ENCODE measurements at places on chromosomes 3 and 15.

DNA sequence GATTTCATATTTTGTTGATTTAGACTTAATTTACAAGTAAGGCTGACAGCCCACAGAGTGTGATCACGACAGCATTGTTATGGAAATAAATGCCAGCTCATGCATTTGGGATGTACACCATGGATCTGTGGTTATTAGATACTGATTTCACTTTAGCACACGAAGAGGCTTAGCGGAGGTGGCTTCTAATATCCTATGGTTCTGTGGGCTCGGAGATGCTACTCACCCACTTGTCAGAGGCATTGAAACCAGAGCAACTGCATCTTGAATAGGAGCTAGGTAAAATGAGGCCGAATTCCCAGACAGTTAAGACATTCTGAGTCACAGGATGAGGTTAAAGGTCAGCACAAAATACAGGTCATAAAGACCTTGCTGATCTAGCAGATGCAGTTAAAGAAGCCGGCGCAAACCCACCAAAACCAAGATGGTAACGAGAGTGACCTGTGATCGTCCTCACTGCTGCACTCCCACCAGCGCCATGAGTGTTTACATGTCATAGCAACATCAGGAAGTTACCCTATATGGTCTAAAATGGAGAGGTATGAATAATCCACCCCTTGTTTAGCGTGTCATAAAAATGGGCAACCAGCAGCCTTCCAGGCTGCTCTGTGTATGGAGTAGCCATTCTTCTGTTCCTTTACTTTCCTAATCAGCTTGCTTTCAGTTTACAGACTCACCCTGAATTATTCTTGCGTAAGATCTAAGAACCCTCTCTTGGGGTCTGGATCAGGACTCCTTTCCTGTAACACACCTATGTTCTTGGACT, 117.5 kb downstream of the PGPEP1L start:
- DNase-seq, result no peak

GRCh38 chr3:51441282-51442030, 50.4 kb downstream of the RBM15B start:
- peak; percentile 21 for DNase-seq

DNA sequence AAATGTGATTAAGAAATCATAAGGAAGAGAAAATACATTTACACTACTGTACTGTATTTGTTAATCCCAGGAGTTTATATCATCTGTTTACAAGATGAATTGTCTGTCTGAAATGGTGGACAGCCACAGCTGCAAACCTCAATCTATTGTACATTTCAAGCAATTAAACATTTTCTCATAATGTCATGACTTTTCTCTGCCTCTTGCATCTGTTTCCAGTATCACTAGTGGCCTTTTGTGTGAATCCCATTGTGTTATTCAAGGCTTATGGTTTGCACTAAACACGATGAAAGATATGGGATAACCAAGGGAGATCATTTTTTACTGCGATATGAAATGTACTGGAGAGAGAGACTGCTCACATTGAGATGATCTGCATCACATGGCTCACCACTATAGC, 200.2 kb upstream of the LRRN1 start:
- no peak for DNase-seq

DNA sequence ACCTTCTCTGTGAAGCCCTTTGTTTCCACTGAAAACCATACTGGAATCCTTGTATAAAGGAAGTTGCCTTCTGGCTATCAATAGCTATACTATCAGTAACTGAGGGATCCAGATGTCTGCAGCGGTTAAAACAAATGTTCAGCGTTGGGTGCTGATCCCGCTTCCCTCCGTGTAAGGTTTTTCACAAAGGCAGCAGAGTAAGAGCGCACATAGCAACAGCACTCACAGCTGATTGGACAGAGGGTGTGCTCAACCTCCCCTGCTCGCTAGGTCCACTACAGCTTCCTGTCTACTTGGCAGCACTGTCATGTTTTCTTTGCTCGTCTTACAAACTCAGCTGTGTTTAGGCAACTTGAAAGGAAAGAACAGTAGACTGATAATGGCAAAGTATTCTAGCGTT, 27.3 kb downstream of the ATOSA start:
- DNase-seq, result no peak

DNA sequence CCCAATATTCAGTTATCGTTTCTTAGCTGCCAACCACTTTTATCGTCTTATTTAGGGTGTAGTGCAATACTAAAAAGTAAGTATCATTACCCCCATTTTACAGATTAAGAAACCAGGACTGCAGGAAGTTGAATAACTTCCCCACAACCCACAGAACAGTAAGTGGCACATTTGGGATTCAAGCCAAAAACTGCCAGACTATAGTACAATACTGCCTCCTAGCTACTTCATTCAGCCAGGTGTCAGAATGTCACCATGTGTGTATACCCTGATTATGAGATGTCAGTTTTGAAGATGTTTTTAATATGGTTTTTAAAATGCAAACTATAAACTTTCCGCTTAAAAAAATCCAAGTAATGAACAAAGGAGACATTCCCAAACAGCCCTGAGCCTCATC, 74.2 kb upstream of the PROK2 start:
- peak; percentile 79 for DNase-seq

GRCh38 chr15:61032600-61033286, 196.4 kb downstream of the RORA start:
- DNase-seq, result no peak

GRCh38 chr3:133863911-133864310, 31.8 kb downstream of the RAB6B start:
- DNase-seq, result no peak

DNA sequence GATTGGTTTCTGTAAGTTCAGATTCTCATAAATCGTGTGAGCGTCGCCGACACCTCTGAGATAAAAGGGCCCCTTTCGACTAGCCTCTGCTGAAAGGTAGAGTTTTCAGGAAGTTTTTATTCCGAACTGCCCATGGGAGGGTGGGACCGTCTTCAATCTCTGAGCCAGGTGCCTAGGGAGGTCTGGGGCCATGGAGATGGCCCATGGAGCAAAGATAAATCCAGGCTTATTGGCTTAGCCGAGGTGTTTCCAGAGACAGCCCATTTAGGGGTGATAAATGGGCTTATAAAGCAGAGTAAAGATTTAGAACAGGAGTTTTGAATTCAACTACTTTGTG, 442 bp downstream of the QTRT2 start:
- DNase-seq, result no peak

DNA sequence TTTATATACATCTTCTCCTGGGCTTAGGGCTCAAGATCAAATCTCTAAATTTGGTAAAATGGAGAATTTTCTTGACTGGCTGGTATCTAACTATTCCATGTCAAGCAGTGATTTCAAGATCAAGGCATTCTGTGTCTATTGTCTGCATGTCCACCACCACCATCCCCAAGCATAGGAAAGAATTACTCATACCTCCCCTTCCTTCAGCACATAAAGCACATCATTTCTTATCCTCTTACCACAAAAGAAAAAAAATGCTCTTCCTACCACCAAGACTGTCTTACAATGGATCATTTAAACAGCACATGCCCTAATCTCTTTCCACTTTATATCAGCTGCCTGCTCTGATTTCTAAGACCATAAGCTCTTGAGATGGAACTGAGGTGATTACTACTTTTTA, 470.5 kb upstream of the THBS1 start:
- no peak for DNase-seq

DNA sequence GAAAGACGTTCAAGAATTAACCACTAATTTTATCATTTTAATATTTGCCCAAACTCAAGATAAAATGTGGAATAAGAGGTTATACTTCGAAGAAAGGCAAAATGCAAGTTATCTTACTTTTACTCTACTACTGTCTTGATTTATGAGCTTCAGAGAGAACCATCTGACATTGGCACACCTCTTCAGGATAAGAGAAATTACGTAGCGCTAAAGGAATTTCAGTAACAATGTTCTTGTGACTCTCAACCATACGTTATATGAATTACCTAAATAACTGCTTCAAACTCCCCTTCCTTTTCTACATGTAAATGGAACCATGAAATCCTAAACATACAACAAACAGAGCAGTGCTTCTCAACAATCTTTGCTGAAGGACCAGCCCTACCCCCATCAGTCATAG, 96.8 kb downstream of the ZNF385D start:
- DNase-seq, result no peak

DNA sequence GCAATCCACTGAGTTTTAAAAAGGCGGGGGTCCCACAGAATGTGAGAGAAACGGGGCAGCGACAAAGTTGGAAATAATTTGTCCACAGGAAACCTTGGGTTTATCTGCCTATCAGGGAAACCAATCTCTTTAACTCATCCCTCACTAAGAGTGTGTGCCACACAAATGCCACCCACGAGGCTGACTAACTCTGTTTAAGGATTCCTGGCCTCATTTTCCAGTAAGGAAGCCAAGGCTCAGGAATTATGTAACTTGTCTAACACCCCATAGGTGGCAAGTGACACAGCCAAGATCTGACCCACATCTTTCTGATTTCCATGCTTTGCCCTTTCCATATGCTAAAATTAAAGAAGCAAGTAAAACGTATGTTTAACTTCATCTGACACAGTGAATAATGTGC, 263.2 kb downstream of the CNTN3 start:
- no peak for DNase-seq

DNA sequence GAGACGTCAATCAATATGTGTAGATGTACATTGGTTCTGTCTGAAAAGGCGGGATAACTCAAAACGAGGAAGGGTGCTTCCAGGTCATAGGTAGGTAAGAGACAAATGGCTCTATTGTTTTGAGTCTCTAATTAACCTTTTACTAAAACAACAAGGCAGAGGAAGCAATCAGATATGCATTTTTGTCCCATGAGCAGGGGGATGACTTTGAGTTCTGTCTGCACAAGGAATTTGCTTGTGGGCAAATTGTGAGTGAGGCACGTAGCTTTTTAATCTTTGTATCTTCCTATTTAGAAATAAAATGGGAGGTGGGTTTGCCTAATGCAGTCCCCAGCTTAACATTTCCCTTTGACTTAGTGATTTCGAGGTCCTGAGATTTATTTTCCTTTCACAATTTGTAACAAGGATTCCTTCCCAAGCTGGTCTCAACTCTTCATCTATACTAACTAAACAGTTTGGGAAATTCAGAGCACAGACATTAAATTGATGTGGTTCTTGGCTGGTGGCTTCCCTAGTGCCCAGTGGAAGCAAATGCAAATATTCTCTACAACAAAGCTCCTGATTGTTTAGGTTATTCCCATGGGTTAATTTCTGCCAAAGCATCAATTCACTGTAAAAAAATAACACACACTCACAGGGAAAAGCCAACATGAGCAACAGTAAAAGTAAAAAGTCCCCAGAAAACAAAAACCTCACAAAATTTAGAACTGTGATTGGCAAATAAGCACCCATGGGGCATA, 738.8 kb upstream of the SGO1 start:
- DNase-seq, result no peak

DNA sequence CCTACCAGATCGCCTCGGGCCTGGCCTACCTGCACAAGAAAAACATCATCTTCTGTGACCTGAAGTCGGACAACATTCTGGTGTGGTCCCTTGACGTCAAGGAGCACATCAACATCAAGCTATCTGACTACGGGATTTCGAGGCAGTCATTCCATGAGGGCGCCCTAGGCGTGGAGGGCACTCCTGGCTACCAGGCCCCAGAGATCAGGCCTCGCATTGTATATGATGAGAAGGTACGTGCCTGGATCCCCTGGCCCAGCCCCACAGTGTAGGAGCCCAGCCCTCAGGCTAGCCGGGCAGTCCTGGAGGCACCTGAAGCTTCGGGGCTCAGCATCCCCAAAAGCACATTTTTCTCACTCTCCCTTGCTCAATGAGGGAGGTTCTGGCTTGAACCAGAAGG, 135.8 kb downstream of the LRRK1 start:
- no peak for DNase-seq

- DNase-seq, result peak; percentile 44
Observed at GRCh38 chr3:148957586-148957985, 33.8 kb upstream of the GYG1 start.

- DNase-seq, result no peak
Observed at GRCh38 chr3:116033516-116033915, 410.2 kb downstream of the GAP43 start.

DNA sequence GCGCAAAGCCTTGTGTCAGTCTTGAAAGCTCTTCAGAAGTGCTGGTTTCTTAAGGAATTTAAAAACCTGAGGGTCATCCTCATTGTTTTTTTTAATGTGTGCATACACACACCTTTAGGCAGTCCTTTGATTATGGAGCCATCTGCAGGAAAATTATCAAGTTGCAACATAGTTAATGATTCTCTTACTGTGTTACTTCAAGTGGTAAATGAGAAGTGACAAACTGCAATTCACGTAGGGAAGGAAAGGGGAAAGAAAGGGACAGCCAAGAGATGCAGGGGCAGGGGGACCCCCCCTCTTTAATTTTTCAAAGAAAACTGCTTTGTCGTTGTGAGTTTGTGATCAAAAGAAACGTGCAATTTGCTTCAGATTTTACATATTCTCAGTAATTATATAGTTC, 162.4 kb upstream of the CGNL1 start:
- peak; percentile 36 for DNase-seq

DNA sequence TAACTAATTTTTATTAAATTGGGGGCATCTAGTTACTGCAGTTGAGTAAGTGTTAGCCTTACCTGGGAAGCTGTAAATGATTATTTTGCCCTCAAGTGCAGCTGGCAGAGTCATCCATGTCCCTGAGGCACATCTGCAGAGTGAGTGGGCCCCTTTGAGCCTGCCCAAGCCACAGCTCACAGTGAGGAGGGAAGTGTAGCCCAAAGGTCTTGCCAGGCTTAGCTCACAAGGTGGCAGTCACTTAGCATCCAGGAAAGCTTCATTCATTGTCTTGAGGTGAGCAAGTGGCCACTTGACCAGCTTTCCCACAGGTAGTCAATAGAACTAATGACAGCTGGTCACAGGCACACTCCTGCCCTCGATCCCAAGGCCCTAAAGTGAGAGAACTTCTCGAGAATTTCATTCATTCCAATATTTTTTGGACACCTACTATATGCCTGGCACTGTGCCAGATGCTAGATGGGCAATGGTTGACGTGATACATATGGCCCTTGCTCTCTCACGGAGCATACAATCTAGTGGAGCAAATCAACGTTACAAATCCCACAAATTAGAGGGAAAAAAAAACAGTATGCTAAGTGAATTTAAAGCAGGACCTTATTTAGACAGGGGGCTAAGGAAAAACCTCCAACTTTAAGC, 163.3 kb upstream of the IL12A start:
- DNase-seq, result no peak

DNA sequence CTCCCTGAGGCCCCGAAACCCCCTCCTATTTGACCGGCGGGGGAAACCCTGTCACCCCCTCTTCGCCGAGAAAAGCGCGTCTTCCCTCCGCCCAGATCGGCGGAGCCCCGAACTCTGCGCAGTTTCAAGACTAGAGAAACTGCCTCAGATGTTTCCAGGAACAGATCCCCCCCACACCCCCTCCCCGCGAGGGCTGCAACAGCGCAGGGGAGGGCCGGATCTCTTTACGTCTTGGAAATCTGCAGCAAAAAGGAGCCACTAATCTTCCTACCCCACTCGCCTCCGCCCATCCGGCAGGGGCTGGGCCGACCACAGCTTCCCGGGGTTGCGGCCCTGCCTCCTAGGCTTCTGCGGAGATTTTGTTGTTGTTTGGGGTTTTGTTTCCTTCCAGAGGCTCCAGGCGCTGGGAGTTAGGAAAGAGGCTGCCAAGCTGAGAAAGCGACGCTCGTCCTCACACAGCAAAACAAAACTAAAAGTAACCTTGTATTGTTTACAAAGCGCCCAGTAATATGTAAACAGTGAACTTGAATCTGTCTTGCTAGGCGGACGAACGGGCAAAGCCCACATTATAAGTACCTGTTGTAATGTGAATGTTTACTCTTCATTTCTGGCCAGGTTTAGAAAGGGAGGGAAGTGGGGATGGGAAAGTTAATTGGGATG, 2.2 kb downstream of the FOXB1 start:
- DNase-seq, result peak; percentile 79

- DNase-seq, result no peak
Observed at GRCh38 chr15:59432389-59432788, 5.6 kb upstream of the FAM81A start.

GRCh38 chr3:138862531-138862923, 27.8 kb upstream of the PIK3CB start:
- DNase-seq, result no peak

All from Jurkat, Clone E6-1 (cell line).